ENCODE measurements at places on chromosomes 11 and 22. TPM values are rescaled to one million over a fixed set of nuclear protein-coding genes. Genes with fewer than 3 reads are reported as not detected.

GRCh38 chr11:115100706-115101105 lies 403.5 kb downstream of the CADM1 start:
- peaks cover 3% of the 10 kb centered on the region for H3K27me3 ChIP-seq
- H3K36me3 ChIP-seq: no peaks in the 10 kb centered on the region
- DNase-seq: no peak
- H3K27ac ChIP-seq: no peak overlapping the region
- no peaks in the 10 kb centered on the region for H3K4me1 ChIP-seq

DNA sequence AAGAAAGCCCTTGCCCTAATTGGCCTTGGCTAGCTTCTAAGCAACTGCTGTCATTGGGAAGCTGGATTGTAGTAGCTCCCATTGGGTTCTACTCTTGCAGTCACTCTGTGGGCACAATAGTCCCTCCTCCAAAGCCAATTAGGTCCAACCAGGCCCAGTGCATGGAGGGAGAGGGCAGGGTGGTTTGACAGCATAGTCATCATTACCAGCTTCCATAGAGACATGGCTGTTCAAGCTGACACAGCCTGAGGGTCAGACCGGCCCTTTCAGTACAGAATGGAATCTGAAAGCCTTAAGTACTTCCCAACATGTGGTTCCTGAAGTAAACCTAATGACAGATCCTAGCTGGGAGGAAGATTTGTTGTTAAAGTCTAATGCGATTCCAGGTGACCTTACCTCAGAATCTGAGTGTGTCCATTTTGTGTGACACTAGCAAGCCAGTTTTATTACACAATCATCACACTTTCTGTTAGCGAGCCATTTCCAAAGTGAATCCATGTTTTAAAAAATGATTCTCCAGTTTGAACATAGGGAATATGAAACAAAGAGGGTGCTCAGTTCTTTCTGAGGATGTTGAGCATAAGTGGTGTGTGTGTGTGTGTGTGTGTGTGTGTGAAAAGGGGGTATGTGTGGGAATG lies 6.9 kb downstream of the PLET1 start:
- no peaks in the 10 kb centered on the region for H3K27me3 ChIP-seq
- H3K4me3 ChIP-seq: no peak overlapping the region
- H3K27ac ChIP-seq: no peak overlapping the region
- H3K36me3 ChIP-seq: no peaks in the 10 kb centered on the region

GRCh38 chr11:86167499-86168164 lies 76.9 kb upstream of the EED start:
- H3K36me3 ChIP-seq: no peaks in the 10 kb centered on the region
- no peak overlapping the region for H3K4me3 ChIP-seq
- no peaks in the 10 kb centered on the region for H3K27me3 ChIP-seq
- DNase-seq: peak; percentile 71
- peak overlapping the region; percentile 20 for H3K27ac ChIP-seq

DNA sequence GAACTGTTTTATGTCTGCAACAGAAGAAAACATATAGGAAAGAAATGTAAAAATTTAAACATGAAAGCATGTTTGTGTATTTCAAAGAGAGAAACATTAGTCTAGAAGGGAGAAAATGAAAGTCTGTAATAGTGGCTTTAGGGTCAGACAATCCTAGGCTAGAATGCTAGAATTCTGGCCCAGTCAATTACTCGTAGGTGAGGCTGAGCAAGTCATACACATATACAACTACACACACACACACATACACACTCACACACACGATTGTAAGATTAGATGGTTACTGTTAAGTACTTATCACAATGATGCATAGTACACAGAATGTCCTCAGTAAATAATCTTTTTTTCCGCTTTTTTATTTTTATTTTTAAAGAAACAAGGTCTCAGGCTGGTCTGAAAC lies 37.7 kb upstream of the PCF11 start:
- H3K36me3 ChIP-seq: no peaks in the 10 kb centered on the region
- no peak overlapping the region for H3K4me3 ChIP-seq
- H3K27ac ChIP-seq: no peak overlapping the region
- H3K27me3 ChIP-seq: no peaks in the 10 kb centered on the region
- no peaks in the 10 kb centered on the region for H3K4me1 ChIP-seq
- DNase-seq: no peak

GRCh38 chr22:24894998-24895397 lies 51.5 kb downstream of the LHFPL7 start:
- H3K4me1 ChIP-seq: peaks cover 13% of the 10 kb centered on the region
- no peak overlapping the region for H3K4me3 ChIP-seq
- no peaks in the 10 kb centered on the region for H3K36me3 ChIP-seq
- H3K27me3 ChIP-seq: peaks cover 2% of the 10 kb centered on the region
- H3K27ac ChIP-seq: no peak overlapping the region
- peak; percentile 87 for DNase-seq

GRCh38 chr11:101618709-101619108 lies 34.9 kb upstream of the TRPC6 start:
- no peaks in the 10 kb centered on the region for H3K36me3 ChIP-seq
- no peak overlapping the region for H3K27ac ChIP-seq
- no peaks in the 10 kb centered on the region for H3K27me3 ChIP-seq
- H3K4me3 ChIP-seq: no peak overlapping the region

DNA sequence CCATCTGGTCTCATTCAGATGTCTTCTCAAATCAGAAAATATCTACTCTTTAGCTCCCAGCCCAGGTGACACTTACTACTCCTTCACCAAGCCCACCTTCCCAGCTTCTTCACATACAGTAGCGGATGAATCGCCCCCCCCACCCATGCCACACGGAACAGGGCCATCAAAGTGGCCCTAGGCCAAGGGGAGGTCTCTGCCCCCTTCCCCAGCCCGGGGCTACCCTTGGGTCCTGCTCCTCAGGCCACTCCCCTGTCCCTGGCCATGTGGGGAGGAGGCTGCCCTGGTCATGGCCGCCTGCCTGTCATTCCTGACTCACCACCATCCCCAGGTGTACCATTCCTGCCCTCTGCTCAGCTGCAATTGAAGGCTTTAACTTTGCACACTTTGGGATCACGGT lies 142.8 kb downstream of the NECTIN1 start:
- no peak overlapping the region for H3K27ac ChIP-seq
- peaks cover 24% of the 10 kb centered on the region for H3K4me1 ChIP-seq
- peaks cover 34% of the 10 kb centered on the region for H3K27me3 ChIP-seq
- DNase-seq: no peak

DNA sequence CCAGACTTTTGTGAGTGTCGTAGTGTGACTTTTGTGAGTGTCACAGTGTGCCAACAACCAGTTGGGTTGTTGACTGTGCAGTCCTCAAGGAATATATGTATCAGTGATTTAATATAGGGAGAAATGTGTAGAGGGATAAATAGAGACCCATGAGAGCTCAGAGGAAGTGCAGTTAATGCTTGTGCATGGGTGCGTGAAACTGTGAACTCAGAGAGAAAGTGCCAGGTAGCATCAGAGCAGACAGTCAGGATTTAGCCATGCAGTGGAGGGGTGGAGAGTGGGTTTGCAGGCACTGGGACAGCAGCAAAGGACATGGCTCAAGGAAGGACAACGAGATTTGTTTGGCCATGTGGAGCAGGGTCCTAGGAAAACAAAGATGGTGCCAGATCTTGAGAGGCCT lies 33.6 kb downstream of the YWHAH start:
- DNase-seq: no peak
- no peaks in the 10 kb centered on the region for H3K4me1 ChIP-seq
- H3K4me3 ChIP-seq: no peak overlapping the region
- H3K36me3 ChIP-seq: no peaks in the 10 kb centered on the region

- no peak overlapping the region for H3K27ac ChIP-seq
- no peaks in the 10 kb centered on the region for H3K36me3 ChIP-seq
- H3K4me1 ChIP-seq: no peaks in the 10 kb centered on the region
- peak; percentile 19 for DNase-seq
- peaks cover 11% of the 10 kb centered on the region for H3K27me3 ChIP-seq
- no peak overlapping the region for H3K4me3 ChIP-seq
These were observed 192.6 kb upstream of the NAV2 start for GRCh38 chr11:19519912-19520641.

DNA sequence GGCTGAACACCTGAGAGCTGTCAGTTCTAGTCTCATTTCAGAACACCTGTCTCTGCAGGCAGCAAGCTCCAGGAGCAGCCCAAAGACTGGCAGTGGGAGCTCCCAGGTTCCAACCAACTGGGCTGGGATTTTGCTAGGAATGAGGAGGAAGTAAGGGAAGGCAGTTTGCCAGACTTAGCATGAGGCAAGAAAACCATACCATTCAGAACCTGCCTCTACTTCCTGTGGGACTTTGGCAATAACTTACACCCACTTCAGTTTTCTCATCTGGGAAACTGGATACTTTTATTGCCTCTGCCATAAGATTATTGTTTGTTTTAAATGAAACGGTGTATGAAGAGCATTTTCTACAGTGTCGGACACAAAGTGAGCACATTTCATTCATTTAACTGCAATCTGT lies 363.7 kb upstream of the ISX start:
- no peaks in the 10 kb centered on the region for H3K27me3 ChIP-seq
- no peak for DNase-seq
- H3K36me3 ChIP-seq: no peaks in the 10 kb centered on the region
- H3K27ac ChIP-seq: no peak overlapping the region

- peaks cover 57% of the 10 kb centered on the region for H3K36me3 ChIP-seq
- no peaks in the 10 kb centered on the region for H3K27me3 ChIP-seq
- no peak overlapping the region for H3K4me3 ChIP-seq
- DNase-seq: no peak
- peaks cover 9% of the 10 kb centered on the region for H3K4me1 ChIP-seq
These were observed 80.0 kb downstream of the CD44 start for GRCh38 chr11:35218956-35219355.

DNA sequence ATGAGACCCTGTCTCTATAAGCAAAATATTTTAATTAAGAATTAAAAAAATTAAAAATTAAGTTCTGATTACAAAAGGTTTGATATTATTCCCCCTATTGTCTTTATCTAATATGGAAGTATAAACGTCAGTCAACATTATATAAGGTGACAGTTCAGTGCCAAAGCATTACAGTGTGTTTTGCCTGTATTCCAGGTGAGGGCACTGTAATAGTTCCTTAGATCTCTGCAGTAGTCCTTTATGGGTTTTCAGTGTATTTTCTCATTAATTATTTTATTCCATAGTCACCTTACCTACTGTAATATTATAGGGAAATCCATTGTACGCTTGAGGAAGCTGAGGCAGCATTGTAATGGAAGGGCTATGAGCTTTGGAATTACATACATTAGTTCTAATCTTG lies 33.0 kb downstream of the FAR1 start:
- H3K4me1 ChIP-seq: no peaks in the 10 kb centered on the region
- H3K36me3 ChIP-seq: peaks cover 8% of the 10 kb centered on the region
- no peaks in the 10 kb centered on the region for H3K27me3 ChIP-seq
- DNase-seq: no peak

- H3K4me3 ChIP-seq: no peak overlapping the region
- no peaks in the 10 kb centered on the region for H3K27me3 ChIP-seq
- H3K27ac ChIP-seq: no peak overlapping the region
- H3K4me1 ChIP-seq: no peaks in the 10 kb centered on the region
These were observed 7.8 kb downstream of the TTC38 start for GRCh38 chr22:46275455-46276122.

DNA sequence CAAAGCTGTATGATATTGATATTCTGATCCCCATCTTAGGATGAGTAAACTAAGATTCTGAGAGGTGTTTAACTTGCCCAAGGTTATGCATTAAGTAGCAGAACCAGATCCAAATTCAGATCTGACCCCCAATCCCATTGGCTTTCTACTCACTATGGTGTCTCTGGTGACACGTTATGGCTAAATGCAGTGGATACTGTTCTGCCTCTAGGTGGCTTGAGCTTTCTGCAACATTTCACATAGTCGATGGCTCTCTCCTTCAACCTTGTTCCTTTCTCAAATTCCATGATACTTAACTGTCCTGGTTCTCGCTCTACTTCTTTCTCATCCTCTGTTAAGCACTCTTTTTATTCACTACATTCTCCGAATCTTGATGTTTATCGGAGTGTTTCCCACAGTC lies 9.4 kb downstream of the C11orf97 start:
- no peak overlapping the region for H3K27ac ChIP-seq
- no peaks in the 10 kb centered on the region for H3K27me3 ChIP-seq
- no peak overlapping the region for H3K4me3 ChIP-seq
- H3K36me3 ChIP-seq: no peaks in the 10 kb centered on the region

DNA sequence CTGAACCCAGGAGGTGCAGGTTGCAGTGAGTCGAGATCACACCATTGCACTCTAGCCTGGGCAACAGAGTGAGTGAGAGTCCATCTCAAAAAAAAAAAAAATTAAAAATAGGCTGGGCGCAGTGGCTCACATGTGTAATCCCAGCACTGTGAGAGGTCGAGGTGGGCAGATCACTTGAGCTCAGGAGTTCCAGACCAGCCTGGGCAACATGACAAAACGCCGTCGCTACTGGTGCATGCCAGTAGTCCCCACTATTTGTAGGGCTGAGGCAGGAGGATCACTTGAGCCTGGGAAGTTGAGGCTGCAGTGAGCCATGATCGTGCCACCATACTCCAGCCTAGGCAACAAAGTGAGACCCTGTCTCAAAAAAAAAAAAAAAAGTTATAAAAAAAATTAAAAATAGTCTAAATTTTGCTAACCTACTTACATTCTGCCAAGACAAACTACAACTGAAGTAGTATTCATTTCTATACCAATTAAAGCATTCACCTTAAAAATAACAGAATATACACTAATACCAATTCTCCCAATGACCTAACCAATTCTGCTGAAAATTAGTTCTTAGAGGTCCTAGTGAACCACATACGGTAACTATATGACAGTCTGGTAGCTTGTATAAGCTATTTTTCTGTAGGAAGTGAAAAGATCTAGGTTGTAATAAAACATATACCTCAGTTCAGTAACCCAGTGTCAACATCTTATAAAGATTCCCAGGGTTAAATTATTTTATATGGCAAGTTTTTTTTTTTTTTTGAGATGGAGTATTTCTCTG lies 7.1 kb downstream of the DDX6 start:
- H3K4me3 ChIP-seq: no peak overlapping the region
- H3K36me3 ChIP-seq: peaks cover 31% of the 10 kb centered on the region

DNA sequence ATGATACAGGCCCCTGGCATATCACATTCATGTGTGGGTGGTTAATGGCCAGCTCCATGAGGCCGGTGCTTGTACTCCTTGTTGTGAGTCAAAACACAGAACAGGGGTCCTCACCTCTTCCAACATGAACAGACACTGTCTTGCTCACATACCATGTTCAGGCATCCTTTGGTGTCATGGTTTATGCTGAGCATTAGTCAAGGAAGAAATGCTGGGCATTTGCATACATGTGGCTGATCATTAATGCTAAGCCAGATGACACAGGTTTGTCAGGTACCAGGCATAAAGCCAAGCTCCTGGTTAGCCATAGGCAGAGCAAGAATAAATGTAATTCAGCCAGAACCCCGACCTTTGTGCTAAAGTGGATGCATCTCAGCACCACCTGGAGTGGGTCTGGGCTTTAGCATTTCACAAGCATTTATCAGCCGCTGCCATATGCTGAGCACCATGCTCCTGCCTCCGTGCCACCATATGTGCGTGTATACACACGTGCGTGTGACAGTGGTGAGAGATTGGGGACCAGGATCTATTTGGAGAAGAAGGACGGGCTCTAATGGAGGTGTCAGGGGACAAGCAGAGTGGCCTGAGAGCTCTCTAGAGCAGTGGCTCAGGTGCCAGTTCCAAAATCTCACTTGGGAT lies 55.0 kb downstream of the MICAL2 start:
- no peak for DNase-seq
- no peak overlapping the region for H3K4me3 ChIP-seq
- H3K27me3 ChIP-seq: no peaks in the 10 kb centered on the region
- H3K27ac ChIP-seq: no peak overlapping the region
- no peaks in the 10 kb centered on the region for H3K36me3 ChIP-seq

Gene CCDC87
- polyA plus RNA-seq: 0.13 TPM

Gene OR51B2
- not detected for polyA plus RNA-seq

Gene MISFA
- 5.4 TPM for polyA plus RNA-seq

Gene CSF2RB
- polyA plus RNA-seq: 2.7 TPM

Gene POU2F3
- 0.20 TPM for polyA plus RNA-seq

Gene GTSE1
- polyA plus RNA-seq: 7.1 TPM

Gene PDE2A
- polyA plus RNA-seq: 16.9 TPM

Gene NCF4
- 4.5 TPM for polyA plus RNA-seq

Gene HEPHL1
- not detected for polyA plus RNA-seq

Gene NRIP3
- 0.98 TPM for polyA plus RNA-seq

Gene PES1
- 63.2 TPM for polyA plus RNA-seq

Gene IL18
- polyA plus RNA-seq: 0.80 TPM

Gene FOLR3
- polyA plus RNA-seq: not detected
